Occipital lobe (tissue), 3 donors: ENCODE measurements at places on chromosomes 2 and 18.

GRCh38 chr2:24101992-24102391 lies 17.4 kb upstream of the TP53I3 start:
- no peak for DNase-seq

- DNase-seq: no peak
These were observed 116.3 kb upstream of the HAAO start for GRCh38 chr2:42908518-42909200.

GRCh38 chr18:28045880-28046279 lies 131.1 kb downstream of the CDH2 start:
- no peak for DNase-seq

GRCh38 chr2:99569386-99569785 lies 79.6 kb upstream of the REV1 start:
- no peak for DNase-seq

- DNase-seq: no peak
These were observed 14.7 kb downstream of the DAPL1 start for GRCh38 chr2:158809816-158810215.

DNA sequence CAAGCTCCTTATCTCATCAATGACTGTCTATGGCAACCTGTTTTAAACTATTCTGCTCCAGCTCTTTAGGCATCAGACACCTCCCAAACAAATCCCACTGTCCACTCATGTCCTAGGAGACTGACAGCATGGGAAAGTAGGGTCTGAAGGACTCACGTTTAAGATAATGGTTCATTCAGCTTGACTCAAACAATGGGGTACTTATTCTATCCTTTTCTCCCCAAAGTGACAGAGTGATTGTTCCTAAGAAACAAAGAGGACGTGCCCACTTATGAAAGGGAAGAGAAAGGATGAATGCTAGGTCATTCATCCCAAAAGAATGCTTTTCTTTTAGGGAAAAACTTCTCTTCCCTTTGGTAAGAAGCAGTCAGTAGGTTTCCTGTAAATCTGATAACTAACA lies 41.9 kb downstream of the ALK start:
- DNase-seq: no peak

DNA sequence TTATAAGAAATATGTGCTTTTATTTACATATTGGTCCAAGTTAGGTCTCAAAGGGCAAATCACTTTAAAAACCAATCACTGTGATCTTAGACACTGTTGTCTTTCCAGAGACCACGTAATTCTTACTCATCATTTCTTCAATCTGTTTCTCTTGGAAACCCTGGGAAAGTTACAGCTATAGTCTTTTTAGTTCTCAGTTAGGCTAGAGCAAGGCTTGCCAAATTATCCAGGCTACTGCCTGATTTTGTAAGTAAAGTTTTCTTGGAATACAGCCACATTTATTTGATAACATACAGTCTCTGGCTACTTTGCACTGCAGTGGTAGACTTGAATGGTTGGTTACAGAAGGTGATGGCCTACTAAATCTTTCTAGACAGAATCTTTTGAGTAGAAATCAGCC lies 106.0 kb downstream of the KIAA1328 start:
- DNase-seq: no peak

DNA sequence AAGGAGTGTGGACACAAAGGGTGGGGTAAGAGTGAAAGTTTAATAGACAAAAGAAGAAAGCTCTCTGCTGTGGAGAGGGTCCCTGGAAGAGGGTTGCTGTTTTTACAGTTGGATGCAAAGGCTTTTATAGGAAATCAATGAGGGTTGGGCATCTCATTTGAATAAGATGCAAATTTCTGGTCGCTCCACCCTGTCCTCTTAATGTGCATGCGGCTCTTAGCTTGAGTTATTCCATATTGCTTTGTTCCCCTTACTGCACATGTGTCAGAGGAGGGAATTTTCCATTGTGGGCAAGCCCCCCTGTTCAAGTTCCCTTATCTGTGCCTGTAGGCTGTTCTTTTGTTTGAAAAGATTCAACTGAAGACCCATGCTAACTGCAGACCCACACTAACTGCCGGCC lies 326.5 kb downstream of the BCL11A start:
- no peak for DNase-seq

DNA sequence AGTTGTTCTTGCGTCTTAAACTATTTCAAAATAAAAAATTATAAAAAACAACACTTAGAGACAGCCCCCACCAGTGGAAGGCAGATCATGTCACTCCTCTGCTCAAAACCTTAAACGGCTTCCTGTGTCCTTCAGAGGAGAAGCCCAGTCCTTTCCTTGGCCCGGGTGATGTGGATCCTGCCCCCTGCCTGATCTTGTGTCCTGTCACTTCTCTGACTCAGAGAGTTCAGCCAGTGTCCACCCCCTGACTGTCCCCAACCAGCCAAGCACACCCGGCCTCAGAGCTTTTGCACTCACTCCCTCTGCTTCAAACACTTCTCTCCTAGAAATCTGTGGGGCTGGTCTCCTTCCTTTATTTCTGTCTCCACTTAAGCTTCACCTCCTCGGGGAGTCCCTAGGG lies 35.4 kb downstream of the TOGARAM2 start:
- no peak for DNase-seq

GRCh38 chr2:150296770-150297546 lies 190.5 kb downstream of the RND3 start:
- no peak for DNase-seq

- no peak for DNase-seq
These were observed 197.9 kb upstream of the SETBP1 start for GRCh38 chr18:44482761-44483160.

- DNase-seq: no peak
These were observed 398.8 kb upstream of the TMEFF2 start for GRCh38 chr2:192593561-192593960.

DNA sequence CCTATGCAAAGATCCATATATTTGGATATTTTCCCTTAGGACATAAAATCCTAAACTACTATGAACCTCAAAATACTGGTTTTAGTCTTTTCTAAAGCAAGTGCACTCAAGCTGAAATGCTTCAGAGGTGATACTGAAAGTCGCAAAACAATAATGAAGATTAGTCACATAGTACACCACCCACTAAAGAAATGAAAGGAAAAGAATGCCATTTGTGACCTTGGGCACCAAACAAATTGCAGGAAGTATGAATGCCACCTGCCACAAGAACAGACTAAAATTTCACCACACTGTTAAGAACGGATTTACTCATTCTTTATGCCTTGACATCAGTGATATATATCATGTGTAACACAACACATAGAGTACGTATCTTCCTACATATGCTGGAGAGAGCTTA lies 161.5 kb downstream of the ZNF521 start:
- no peak for DNase-seq

DNA sequence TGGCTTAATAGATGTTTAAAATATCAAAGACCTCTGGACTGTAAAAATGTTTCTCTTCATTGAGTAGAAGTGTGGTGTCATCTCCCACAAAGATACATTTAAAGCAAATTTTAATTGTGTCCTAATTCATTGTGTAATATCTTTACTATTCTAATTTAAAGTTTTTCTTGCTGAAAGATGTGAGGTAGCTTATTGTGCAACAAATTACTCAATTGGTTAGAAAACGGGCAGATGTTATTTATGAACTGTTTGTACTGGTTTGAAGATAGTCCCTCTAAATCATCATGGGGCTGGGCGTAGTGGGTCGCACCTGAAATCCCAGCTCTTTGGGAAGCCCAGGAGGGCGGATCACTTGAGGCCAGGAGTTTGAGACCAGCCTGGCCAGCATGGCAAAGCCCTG lies 65.3 kb downstream of the CYBRD1 start:
- DNase-seq: no peak

- no peak for DNase-seq
These were observed 112.6 kb upstream of the NT5C1B start for GRCh38 chr2:18701981-18702380.

DNA sequence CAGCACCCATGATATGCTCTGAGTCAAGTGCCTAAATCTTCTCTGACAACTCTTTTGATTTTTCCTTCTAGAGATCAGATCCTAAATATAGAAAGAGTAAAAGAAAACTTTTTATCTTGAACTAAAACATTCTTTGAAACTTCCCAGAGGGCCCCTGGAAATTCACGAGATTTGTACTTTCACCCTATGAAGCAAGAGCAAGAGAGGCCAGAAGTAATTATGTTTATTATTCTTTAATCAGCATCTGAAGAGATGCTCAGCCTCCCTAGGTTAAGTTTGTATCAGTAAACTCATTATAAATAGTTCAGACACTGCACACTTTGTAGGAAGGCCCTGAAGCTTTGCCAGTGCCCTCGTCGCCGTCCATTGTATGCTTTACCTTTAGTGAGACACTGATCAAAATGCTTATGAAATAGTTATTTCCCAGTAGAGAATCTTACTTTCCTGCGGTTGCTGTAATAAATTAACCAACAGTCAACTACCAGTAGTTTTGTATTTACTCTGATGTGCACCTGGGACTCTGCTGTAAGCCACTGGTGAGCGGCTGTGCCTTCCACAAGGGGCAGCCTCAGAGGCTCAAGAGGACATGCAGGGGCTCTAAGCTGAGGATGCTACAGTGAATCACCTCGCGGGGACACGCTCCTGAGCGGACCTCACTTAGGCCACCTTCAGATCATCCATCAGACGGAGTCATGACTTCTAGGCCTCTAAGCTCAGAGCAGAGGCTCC lies 71.9 kb downstream of the BIN1 start:
- no peak for DNase-seq

GRCh38 chr2:118269408-118270051 lies 181.3 kb downstream of the INSIG2 start:
- no peak for DNase-seq

DNA sequence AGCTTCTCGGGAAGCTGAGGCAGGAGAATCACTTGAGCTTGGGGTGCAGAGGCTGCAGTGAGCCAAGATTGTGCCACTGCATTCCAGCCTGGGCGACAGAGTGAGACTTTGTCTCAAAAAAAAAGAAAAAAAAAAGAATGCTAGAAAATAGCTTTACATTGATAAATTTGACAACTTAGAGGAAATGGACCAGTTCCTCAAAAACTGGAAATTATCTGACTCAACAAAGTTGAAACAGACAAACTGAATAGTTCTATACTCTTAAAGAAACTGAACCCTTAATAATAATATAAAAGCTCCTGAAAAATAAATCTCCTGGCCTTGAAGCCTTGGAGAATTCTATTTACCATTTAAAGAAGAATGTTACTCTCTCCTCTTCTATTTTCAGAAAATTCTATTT lies 151.0 kb upstream of the BCL2L11 start:
- no peak for DNase-seq

GRCh38 chr2:122244598-122245229 lies 489.3 kb downstream of the TSN start:
- DNase-seq: no peak

DNA sequence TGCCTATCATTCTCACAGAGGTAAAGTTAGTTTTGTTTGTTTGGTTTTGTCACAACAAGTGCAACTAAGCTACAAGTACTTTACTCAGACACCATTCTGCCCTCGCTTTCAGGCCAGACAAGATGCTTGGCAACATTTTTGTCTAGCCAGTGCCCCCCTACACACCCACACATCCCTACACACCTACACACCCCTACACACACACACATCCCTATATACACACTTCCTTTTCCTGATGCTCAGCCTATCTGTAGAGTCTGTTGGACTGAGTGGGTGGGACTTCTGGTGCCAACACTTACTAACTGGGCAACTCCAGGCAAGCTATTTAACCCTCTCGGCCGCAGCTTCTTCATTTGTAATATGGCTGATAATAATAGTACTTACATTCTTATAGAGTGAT lies 161.4 kb downstream of the ALK start:
- no peak for DNase-seq

DNA sequence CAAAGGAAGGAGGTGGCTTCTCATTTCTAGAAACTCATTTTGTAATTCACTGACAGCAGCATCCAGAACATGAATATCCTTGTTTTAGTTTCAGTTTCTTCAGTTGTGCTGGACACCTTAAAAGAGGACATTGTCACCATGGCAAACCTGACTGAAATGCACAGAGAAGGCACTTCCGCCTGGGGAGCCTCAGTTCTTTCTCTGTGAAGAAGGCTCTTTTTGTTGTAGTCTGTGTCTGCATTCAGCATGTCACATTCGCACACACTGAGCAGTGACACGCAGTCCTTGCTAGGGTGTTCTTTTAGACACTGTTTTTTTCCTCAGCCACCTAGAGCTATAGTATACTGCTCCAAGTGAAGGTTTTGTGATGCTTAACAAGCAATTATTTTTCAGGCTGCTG lies 9.5 kb upstream of the RPRM start:
- DNase-seq: no peak

DNA sequence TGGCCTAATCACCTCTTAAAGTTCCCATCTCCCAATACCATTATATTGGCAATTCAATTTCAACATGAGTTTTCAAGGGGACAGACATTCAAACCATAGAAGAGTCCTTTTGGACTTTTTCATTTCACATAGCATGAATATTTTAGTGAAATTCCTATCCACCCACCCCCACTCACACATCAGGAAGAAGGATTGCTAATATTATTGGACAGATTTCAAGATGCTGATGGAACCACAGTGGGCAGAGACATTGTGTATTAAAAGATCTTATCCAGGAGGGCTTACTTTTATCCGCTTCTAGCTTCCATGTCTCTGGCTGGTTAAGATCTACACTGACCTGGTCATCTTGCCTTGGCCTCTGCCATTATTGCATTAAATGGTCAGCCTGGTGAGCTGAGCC lies 297.4 kb upstream of the ACVR2A start:
- no peak for DNase-seq

GRCh38 chr18:419541-420175 lies 80.8 kb downstream of the COLEC12 start:
- DNase-seq: no peak

GRCh38 chr2:164323978-164324377 lies 297.3 kb downstream of the GRB14 start:
- no peak for DNase-seq

- DNase-seq: no peak
These were observed 434.2 kb downstream of the GRB14 start for GRCh38 chr2:164187121-164187520.

GRCh38 chr2:217798743-217799562 lies 203.8 kb downstream of the TNS1 start:
- DNase-seq: no peak

GRCh38 chr2:177727577-177728398 lies 335.2 kb downstream of the AGPS start:
- DNase-seq: no peak

DNA sequence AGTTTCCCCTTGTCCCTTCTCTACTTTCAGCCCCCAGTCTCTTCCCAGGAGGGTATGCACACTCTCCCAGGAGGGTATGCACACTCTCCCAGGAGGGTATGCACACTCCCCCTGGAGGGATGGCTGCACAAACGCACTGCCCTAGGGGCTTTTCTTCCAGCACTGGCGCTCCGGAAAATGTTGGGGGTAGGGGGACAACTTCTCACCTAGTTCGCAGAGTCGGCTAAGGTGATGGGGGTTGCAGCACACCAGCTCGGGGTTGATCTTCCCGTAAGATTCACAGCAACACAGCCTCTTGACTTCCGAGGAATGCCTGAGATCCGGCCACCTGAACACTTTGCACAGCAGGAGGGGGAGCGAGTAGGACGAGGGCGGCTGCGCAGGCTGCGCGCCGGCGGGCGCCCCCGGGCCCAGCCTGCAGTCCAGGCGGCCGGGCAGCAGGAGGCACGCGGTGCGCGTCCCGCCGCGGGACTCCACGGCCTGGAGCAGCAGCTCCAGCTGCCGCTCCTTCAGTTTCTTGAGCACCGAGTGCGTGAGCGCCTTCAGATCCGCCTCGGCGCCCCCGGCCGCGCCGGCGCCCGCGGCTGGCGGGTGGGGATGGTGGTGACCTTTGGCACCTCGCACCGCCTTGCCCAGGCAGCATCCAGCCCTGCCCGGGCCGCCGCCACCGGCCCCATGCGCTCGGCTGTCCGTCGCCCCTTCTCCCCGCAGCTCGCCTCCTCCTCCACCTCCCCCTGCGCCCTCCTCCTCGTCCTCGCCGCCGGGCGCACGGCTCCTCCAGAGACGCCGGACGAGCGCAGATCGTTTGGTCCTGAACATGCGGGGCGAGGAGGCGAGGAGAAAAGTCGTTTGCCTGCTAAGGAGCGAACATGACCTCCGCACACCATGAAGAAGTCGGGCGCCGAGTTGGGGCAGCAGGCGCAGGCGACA lies 894 bp downstream of the SMAD7 start:
- DNase-seq: no peak
